COR-L47 (cell line): ENCODE measurements at places on chromosomes 1 and 21.

DNA sequence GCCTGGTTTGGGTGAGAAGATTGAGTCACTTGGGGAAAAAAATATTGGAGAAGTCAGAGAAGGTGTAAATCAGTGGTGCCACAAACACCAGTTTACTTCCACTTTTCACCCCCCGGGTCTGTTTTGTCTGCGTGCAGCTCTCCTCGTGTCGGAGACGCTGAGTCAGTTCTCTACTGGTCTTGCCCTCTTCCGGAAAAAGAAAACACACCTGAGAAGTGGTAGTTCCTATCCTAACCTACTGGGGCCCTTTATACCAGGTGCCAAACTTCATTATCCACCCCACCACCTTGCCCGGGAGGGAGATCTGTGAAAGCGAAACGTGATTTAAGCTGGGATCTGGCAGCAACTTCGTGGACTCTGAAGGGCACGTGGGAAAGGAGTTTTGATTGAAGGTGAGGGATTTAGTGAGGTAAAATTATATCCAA lies 855 bp upstream of the IVNS1ABP start:
- peak; percentile 49 for DNase-seq

DNA sequence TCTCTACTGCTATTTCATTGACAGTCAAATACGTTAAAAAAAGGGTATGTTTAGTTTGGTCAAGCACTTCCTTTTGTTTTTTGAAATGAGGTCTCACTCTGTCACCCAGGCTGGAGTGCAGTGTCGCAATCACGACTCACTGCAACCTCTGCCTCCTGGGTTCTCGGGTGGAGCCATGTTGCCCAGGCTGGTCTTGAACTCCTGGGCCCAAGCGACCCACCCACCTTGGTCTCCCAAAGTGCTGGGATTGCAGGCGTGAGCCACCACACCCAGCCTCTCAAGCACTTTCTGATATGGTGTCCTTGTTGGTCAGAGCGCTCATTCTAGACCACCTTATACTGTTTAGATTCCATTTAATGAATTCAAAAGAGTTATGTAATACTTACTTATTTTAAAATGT lies 20.9 kb upstream of the RHBDL2 start:
- no peak for DNase-seq

DNA sequence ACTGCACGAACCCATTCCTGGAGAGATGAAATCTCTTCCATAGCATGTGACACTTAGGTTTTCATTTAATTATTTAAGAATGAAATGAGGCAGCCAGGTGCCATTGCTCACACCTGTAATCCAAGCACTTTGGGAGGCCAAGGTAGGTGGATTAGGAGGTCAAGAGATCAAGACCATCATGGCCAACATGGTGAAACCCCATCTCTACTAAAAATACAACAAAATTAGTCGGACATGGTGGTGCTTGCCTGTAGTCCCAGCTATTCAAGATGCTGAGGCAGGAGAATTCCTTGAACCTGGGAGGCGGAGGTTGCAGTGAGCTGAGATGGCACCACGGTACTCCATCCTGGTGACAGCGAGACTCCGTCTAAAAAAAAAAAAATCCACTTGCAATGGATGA lies 17.8 kb downstream of the L1TD1 start:
- DNase-seq, result no peak

DNA sequence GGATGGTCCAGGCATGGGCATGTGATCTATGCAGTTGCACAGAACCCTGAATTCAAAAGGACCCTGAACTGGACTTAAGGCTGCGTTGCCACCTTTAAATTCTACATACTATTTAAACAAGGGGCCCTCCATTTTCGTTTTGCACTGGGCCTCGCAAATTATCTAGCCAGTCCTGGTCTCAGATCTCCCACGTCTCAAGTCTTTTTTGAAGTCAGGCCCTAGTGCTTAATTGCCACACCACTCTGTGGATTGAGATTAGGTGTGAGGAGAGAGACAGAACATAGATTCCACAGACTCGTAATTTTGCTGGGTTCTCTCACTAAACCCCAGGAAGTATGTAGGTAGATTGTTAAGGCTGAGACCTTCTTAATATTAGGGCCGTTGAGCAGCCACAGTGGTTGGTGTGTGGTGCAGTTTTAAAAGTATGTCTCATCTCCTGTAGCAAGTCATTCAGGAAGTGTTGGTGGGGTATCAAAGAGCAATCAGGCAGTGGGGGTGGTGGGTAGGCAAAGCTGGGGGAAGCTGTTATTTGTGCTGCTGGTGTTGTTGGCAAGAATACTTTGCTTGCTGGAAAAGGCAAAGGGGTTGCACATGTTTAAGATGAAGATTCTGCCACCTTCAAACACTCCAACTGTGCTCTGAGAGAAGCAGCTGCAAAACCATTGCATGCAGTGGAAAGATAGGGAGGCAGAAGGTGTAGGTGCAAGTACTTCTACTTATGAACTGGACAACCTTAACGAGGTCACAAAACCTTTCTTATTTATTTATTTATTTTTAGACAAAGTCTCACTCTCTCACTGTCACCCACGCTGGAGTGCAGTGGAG lies 11.2 kb downstream of the CD84 start:
- DNase-seq, result no peak

DNA sequence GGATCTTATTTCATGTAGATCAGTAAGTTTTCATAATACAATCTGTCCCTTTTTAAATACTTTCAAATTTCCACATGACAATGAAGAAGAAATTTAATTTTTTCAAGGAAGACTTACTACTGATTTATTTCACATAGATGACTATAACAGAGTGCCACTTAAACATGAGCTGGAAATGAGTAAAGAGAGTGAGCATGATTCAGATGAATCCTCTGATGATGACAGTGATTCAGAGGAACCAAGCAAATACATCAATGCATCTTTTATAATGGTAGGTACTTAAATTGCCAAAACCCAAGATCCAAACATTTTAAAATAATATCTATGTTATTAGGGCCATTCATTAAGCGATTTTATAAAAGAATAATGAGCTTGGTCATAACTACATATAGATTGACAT lies 110.4 kb downstream of the PTPRC start:
- no peak for DNase-seq

DNA sequence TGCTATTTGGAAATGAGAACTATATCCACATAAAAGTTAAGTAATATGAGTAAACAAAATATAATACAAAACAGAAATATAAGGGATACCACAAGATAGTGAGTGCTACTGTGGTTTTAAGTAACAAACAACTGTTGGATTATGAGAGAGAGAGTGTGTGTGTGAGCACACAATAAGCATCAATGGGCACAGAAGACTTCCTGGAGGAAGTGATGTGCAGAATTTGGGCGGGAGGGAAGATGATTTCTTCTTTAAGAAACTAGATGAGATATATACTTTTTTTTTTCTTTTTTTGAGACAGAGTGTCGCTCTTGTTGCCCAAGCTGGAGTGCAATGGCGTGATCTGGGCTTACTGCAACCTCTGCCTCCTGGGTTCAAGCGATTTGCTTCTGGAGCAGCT lies 7.9 kb upstream of the IER5 start:
- no peak for DNase-seq

DNA sequence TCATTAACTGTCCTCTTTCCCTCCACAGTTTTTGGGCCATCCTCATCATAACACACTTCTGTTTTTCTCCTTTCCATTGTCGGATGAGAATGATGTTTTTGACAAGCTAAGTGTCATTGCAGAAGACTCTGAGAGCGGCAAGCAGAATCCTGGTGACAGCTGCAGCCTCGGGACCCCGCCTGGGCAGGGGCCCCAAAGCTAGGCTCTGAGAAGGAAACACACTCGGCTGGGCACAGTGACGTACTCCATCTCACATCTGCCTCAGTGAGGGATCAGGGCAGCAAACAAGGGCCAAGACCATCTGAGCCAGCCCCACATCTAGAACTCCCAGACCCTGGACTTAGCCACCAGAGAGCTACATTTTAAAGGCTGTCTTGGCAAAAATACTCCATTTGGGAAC lies 28.6 kb upstream of the IFNAR1 start:
- no peak for DNase-seq

- no peak for DNase-seq
These were observed 9.2 kb upstream of the OSBPL9 start for GRCh38 chr1:51607681-51608095.

DNA sequence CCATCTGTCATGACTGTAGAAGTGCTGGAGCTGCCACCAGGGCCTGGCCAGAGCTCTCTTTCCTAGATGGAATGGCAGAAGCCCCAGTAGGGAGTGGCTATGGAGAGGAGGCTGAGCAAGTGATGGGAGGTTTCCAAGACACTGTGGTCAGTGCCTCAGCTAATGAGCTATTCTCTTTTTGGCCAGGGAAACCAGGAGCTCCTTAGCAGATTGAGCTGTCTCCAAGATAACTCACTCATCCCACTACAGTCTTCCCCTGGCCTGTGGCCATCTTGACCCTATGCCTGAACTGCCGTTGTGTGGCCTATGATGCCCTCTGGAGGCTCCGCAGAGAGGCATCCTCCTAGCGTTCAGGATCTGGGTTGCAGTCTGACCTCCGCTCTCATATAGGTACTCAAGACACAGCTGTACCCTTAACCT lies 60.5 kb downstream of the ERI3 start:
- no peak for DNase-seq

DNA sequence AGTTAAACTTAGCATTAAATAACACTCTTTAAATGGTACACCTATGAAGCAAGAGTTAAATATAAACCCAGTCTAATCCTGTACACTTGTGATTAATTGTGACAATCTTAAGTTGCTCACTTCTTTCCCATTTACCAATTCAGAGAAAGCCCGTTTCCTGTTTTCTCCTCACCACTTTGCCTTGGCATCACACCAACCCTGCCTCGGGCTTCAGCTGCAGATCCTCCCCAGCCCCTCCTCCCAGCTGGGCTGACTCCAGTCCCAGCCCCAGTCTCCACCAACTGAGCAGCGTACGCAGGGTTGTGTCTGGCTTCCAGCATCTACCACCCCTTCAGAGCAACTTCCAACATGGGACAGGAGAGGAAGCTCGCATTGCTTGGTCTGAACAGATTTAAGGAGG lies 4.1 kb downstream of the PYCR2 start:
- peak; percentile 62 for DNase-seq

GRCh38 chr1:159088546-159089183 lies 12.1 kb upstream of the AIM2 start:
- DNase-seq, result no peak

DNA sequence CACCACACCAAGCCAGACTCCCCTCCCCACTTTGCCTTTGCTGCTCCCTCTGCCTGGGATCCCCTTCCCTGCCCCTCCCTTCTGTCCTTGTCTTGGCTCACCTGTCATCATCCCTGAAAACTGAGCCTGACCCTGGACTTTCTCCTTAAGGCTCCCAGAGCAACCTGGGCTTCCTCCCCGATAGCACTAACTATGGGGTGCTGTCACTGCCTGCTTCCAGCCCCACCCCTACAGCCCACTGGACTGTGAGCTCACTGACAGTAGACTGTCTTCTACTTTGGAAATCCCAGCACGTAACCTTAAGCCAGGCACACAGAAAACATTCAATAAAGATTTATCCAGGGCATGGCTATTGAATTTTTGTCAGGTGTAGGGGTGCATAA lies 9.5 kb upstream of the CSF1 start:
- no peak for DNase-seq

DNA sequence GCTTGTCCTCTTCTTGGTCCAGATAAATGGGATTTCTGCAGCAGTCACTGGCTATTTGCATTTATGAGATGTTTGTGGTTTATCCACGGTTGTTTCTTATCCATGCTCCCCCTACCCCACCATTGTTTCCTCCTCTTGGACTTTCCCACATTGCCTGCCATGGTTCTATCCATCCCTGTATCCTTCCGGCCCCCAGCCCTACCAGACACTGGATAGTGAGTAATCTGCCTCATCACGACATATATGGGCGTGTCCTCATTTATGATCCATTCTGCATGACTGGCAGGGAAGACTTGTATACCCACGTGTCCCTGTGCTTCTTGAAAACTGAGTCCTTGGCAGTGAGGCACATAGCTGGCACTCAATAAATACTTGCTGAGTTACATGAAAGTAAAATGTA lies 40.1 kb downstream of the CACNA1S start:
- no peak for DNase-seq

GRCh38 chr1:112544011-112544688 lies 35.4 kb downstream of the WNT2B start:
- DNase-seq, result no peak

GRCh38 chr1:243596431-243597062 lies 253.5 kb downstream of the AKT3 start:
- DNase-seq, result no peak

DNA sequence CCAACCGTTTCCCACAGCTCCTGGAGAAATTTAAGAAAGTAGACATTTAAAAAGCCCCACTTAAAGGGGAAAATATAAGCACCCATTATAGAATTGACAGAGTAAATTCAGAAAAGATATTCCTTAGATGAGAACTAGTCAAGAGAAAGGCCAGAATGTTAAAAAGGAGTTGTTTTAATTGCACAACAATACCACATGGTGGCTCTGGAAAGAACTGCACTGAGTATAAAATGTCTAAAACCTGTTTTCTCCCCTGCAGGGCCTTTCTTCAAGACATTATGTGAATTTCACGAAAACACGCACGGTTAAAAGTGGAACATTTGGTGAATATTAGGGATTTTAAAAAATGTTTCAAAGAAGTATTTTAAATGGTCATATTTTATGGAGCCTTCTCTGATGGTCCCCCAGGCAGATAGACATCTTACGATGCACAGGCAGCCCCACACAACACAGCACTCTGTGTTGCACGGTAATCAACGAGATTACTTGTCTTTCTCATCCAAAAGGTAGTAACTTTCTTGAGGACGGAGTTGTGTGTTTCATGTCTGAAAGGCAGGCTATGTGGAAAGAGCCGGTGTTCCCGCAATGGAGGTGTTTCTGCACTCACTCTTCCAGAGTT lies 101.9 kb downstream of the PRRX1 start:
- no peak for DNase-seq

DNA sequence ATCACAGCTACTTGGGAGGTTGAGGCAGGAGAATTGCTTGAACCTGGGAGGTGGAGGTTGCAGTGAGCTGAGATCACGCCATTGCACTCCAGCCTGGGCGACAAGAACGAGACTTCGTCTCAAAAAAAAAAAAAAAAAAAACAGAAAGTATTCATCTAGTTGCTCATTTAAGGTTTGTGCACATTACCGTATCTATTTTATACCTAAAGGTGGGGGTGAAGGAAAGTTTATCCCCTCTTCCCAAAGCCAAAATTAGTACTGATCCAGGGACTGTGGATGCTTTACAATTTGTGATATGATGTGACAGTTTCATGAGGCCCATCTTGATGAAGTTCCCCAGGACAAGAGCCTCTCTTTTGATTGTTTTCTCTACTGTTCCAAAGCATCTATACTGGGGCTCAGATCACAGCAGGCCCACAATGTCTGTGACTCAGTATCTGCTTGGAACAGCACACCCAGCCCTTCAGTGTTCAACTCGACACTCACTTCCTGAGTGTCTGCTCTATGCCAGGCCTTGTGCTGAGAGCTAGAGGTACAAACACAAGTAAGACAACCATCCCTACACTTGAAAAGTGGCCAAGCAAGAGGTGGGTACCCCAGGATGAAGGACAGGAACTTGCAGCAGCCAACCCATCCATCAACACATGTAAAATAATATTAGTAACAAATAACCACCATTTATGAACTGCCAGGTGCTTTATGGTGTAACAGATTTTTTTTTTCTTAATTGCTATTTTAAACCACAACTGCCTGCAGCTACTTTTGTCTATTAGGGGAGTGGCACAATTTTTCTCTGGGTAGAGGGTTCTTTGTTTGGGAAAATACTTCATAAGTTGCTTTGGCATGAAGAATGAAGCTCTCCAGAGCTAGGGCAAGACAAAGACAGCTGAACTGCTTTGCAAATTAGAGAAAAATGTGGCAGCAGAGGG lies 29.0 kb upstream of the KHDRBS1 start:
- DNase-seq, result no peak
